ENCODE measurements at places on chromosomes 6 and 20.

- DNase-seq, result no peak
Measured at GRCh38 chr6:34959224-34959623, 70.2 kb downstream of the ANKS1A start.

GRCh38 chr6:142002825-142003405, 129.8 kb upstream of the GJE1 start:
- no peak for DNase-seq

DNA sequence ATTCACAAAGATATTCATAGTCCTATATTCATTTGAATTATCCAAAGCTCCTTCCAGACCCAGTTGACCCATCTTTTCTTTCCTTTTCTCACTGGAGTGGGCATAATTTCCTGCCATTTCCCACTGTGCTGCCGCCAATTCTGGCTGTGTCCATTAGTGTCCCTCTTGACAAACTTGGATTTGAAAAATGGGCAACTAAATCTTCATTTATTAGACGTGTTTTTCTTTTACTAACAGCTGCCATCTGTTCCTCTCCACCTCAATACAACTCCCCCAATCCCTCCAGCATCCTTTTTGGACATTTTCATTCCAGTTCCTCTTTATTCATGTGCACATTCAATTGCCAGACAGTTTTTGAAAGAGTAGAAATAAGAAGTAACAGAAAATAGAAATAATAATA, 90.5 kb downstream of the PCSK2 start:
- no peak for DNase-seq

DNA sequence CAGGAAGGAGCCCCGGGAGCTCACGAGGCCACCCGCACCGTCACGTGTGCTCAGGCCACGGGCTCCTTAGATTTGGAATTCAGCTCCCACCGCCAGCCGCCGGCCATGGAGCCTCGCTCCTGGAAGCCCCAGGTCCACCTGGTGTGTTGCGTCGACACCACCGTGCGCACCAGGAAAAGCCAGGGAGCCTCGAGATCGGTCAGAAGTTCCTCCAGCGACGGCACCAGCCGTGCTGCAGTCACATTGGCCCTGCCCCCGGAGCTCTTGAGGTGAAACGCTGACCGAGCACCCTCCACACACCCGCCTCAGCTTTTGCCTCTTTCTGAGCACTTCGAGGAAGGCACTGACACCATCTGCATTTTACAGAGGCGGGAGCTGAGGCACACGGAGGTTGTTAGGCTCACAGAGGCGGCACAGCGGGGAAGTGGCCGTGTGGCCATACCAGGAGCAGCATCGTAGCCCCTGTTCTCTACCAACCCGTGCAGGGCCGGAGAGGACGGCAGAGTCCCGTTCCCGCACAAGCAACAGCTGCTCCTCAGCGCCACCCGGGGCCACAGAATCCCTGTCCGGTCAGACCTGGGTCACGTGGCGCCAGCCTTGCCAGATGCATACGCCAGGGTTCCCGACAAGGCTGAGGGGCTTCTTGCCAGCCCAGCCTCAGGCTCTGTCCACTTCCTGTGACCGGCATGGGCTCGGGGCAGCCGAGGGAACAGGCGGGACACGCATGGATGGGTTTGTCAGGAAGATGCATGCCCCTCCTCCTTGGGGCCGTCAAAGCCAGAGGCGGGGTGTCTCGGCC, 7.6 kb downstream of the NKAIN4 start:
- no peak for DNase-seq

- DNase-seq, result no peak
Measured at GRCh38 chr20:37726971-37727956, 33.4 kb downstream of the CTNNBL1 start.

DNA sequence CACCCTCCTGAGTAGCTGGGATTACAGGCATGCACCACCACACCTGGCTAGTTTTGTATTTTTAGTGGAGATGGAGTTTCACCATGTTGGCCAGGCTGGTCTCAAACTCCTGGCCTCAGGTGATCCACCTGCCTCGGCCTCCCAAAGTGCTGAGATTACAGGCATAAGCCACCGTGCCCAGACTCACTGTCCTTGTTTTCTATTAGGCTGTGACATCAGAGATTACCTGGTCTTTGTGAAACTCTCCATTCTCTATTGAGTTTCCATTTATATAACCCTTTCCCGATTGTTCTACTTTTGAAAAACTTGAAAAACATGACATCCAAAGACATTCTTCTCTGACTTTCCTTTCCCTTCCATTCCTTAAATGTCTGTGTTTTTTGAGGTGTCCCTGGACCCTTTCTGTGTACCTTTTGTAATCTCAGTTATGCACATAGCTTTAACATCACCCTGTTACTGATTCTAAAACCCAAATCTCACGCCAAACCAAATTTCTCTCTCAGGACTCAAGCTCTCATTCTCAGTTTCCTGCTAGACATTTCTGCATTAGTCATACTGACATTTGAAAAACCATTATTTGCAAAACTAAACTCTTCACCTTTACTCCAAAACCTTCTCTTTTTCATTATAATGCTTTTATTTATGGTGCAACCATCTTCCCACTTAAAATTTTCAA, 137.0 kb downstream of the KHDC1L start:
- no peak for DNase-seq

- DNase-seq, result no peak
Measured at GRCh38 chr20:9119776-9120175, 50.9 kb downstream of the PLCB4 start.

GRCh38 chr20:5810800-5811422, 60.7 kb downstream of the SHLD1 start:
- no peak for DNase-seq

DNA sequence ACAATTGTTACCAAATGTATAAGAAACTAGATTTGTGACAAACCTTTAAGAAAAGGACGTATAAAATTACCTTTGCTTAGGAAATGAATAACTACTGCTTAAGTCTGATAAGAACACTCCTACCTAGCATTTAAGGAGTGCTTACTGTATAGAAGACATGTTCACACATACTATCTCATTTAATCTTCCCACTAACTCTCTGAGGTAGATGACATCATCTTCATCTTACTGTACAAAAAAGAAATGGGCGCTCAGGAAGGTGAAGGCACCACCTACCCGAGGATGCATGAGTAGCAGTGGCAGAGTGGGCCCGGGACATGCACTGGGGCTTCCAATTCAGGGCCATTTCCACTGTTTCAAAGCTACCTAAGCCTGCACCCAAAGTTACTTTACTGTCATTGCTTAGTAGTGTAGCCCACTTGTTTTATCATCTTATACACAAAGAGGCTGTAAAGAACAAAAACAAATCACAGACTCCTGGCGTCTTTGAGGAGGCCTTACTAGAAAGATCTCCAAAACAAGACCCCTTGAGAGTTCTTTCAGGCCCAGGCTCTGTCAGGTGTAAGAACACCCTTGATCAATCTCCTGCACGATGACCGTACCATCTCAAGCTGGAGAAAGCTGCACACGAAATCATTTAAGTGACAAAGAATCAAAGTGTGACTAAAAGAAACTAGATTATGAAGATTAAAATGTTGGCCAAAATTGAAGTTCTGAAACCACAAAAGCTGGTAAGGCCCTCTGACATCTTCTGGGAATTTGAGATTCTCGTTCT, 128.0 kb downstream of the INSM1 start:
- DNase-seq, result no peak

GRCh38 chr6:85015396-85015990, 251.1 kb upstream of the TBX18 start:
- DNase-seq, result no peak

DNA sequence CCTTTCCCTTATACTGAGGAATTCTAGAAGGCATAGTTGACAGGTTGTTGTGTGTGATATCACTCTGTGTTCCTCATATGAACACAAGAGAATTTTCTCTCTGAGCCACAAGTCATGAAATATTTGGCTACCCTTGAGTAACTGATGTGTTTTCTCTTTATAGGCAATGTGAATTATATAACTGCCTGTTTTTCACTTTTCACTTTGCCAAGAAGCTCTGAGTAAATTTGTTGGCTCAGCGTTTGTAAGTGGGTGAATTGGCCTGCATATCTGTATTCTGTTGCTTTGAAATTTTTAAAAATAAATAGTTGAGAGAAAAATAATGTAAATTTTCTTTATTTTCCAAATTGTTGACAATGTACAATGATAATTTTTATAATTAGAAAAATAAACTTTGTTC, 5.2 kb upstream of the BTBD9 start:
- DNase-seq, result no peak

DNA sequence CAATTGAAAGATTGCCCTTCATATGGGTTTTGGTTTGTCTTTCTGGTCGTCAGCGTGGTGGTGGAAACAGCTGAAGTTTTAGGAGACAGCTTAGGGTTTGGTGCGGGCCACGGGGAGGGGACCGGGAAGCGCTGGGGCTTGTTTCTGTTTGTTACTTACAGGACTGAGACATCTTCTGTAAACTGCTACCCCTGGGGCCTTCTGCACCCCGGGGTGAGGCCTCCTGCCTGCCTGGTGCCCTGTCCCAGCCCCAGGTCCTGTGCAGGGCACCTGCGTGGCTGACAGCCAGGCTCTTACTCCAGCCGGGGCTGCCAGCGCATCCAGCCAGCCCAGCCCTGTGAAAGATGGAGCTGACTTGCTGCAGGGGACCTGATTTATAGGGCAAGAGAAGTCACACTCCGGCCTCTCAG, 22.8 kb downstream of the NPEPL1 start:
- no peak for DNase-seq

- no peak for DNase-seq
Measured at GRCh38 chr20:2164421-2164820, 62.8 kb downstream of the STK35 start.

DNA sequence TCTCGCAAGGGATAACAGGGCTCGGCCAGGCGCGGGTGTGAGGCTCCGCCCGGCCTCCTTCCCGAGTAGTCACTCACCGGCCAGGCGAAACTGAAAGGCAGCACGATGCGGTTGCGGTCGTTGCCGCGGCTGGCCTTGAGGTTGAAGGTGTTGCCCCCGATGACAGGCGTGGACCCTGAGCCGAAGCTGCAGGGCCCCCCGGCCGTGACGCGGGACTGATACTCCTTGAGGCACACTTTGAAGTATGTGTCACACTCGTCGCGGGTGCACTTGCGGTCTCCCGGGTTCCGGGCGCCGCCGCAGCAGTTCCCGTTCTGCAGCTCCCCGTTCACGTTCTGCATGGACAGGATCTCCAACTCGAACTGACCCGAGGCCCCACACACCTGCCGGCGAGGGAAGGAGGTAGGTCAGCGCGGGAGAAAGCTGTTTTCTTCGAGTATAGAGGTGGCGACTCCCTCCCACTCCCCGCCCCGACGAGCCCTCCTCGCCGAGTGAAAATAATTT, 1.1 kb downstream of the JAG1 start:
- DNase-seq, result no peak

DNA sequence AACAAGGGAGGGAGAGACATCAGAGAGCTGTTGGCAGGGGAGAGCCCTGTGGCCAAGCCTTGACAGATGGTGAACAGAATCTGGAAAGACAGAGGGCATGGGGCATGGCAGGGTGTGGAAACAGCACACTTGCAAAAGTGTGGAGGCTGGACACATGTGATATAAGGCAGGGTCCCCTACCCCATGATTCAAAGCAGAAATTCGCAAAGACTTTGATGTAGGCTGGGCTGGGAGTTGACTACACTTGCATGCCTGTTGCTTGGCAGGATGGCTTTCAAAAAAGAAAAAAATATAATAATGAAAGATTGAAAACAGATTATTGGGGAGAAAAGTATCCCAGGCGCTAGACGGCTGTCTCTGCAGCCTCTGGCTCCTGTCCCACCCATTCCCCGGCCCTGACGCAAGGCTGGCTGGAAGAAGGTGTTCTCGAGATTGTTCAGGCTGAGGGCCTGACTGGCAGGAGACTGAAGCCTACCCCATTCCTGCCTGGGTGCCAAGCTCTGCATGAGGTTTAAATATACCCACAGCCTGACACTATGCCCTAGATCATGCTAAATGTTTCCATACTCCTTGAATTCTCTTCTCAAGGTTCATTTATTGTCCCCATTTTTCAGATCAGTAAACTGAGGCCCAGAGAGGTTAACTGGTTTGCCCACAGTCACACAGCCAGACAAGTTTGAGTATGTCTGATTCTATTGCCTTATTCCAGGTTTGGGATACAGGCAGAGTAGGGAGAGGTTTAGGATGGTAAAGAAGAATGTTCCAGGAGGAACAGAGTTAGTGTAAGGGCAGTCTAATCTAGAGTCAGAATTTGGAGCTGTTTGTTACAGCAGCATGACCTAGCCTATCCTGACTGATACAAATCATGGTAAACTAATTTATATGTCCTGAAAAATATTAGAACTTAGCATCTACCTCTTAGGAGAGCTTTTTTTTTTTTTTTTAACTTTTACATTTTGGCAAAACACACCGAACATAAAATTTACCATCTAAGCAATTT, 23.4 kb upstream of the CCN5 start:
- no peak for DNase-seq

DNA sequence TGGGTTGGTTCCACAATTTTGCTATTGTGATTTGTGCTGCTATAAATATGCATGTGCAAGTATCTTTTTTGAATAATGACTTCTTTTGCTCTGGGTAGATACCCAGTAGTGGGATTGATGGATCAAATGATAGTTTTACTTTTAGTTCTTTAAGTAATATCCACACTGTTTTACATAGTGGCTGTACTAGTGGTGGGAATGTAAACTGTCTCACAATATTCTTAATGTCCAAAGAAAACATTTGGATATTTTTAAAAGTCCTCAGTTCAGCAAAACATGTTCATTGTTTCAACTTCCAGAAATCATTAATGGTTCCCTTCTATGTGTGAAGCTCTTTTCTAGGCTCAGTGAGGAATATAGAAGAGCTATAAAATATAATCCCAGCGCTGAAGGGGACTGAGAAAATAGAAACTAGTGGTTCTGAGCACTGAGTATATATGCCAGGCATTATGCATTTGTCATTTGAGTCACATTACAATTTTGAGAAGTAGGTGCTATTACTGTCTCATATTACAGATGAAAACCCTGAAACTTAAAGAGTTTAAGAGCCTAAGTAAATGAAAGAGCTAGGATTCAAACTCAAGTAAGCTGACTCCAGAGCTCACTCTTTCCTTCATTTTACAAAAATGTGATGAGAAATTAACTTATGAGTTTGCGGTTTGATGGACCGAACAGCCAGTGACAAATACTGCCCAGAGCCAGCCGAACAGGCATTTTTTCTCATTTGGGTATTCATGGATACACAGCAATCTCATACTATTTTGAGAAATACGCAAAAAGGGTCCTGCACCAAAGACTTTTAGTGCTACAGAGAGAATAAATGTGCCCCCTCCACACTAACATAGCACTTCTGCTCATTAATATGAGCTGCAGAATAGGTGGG, 250.1 kb downstream of the TBX18 start:
- no peak for DNase-seq

Measured in CD8-positive, alpha-beta memory T cell (primary cell).